ENCODE measurements at places on chromosomes 1 and 21.

GRCh38 chr21:38042246-38042645 is 126.0 kb upstream of the KCNJ6 start:
- no peak for DNase-seq

DNA sequence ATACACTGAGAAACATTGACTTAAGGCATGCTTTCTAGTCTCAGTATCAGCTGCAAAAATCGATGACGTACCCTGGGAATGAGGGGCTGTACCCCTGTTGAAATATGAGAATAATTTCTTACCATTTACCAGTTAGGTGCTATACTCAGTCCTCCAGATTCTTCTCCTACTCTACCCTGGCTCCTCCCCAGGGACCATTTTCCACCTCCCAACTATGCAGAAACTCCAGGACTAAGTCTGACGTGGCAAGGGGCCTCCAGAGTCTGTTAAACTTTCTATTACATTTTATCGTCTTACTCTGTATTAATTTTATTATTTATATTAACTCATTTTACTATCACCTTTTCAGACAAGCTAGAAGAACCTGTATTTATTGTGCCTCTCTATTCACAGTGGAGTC is 124.3 kb downstream of the CYYR1 start:
- no peak for DNase-seq

DNA sequence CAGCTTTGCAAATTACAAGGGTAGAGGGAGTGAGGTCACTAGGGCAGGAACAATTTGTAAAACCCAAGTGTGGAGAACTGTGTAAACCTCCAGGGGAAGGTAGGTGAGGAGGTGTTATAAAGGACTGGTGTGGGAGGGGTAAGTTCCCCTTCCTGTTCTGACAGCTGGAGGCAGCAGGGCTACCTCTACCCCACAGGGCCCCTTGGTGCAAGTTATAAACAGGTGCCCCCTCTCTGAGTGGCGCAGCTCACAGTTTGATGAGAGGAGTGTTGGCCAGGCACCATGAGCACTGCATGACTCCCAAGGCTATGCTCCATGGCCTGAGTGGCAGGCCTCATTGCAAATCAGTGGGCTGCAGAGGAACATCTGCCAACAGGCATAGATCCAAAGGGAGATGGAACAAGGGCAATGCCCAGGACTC is 41.0 kb downstream of the MFSD2A start:
- no peak for DNase-seq

- DNase-seq: no peak
Measured at GRCh38 chr1:115677182-115677555, 35.4 kb downstream of the VANGL1 start.

DNA sequence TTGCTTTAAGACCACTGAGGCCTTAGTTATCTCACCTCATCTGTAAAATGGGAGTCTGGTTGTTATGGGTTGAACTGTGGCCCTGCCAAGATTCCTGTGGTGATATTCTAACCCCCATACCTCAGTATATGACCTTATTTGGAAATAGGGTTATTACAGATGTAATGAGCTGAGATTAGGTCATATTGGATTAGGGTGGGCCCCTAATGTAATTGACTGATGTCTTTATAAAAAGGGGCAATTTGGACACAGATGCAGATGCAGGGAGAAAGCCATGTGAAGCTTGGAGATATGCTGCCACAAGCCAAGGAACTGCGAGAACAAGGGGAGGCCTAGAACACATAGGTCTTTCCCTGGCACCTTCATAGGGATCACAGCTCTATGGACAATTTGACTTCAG is 3.9 kb downstream of the C1orf87 start:
- DNase-seq: no peak

DNA sequence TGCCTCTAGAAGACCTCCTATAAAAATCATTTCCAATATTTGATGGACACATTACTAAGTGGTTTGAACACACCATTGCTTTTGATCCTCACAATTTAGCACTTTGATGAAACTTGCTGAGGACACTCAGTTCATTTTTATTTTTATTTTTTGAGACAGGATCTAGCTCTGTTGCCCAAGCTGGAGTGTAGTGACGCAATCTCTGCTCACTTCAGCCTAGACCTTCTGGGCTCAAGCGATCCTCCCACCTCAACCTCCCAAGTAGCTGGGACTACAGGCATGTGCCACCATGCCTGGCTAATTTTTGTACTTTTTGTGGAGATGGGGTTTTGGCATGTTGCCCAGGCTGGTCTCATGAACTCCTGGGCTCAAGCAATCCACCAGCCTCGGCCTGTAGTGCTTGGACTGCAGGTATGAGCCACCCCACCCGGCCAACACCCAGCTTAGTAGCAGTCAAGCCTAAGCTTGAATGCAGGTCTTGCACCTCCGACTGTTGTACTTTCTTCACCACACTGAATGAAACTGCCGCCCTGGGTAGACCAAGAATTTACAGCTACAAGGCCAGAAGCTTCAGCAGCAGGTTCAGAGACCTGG is 24.8 kb upstream of the ATP2B4 start:
- no peak for DNase-seq

DNA sequence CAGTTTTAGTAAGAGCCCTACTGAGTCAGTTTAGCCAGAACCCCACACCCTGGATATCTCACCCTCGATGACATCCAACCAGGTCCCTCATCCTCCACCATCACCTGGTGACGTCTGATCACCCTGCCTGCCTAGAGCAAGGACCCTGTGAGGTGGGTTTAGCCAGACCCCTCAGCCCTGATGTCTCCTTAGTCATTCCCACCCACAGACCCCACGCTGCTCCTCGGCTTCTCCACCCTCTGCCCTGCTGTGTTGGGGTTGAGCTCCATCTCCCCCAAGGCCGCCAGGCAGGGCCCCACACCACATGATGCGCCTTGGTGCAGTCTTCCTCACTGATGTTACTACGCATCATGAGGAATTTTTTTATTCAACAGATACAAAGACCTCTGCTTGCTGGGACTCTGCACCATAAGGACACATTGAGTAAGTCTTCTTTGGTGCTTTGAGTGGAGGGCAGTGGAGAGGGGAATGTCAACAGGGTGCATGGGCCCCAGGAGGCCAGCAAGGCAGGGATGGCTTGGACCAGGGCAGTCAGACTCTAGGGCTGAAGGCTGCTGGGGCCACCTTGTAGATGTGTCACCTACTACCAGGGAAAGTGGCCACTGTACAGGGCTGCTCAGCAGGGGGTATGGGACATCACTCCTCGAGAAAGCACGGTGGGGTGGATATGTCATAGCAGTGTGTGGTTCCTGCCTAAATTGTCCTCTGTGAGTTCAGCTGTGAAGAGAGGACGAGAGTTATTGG is 1.7 kb upstream of the IBA57 start:
- no peak for DNase-seq

- no peak for DNase-seq
Measured at GRCh38 chr1:192534666-192535065, 40.9 kb upstream of the RGS1 start.

DNA sequence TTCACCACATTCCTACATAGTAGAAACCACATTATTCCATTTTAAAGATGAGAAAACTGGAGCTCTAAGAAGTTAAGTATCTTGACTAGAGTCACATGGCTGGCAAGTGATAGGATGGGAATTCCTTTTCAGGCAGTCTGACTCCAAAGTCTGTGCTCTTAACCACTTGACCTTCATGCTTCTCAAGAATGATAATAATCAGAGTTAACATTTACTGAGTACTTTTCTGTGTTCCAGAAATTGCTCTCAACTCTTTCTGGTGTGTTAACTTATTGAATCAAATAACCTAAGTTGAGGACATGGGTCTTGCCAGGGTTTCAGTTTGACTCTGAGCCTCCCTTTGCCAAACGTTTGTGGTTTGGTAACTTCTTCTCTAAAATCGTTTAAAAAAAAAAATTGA is 169.4 kb downstream of the RASAL2 start:
- no peak for DNase-seq

DNA sequence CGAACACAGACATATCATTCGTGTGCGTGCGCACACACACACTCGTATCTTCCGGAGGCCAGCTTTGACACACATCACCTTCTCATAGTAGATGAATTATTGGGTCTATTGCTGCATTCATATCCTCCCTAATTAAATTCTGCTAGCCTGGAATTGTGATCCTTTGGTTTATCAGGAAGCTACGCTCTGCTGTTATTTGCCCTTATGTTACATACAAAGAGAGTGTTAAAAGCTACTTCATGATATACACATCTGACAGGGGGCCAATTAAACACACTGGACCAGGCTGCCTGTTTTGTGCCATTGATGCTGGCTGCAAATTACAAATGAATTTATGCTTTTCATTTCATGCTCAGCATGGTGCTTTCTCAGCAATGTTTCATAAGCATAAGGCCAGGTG is 252.0 kb downstream of the RHOU start:
- no peak for DNase-seq

- no peak for DNase-seq
Measured at GRCh38 chr1:237119091-237119490, 77.1 kb downstream of the RYR2 start.

GRCh38 chr1:48693180-48693579 is 83.5 kb downstream of the BEND5 start:
- no peak for DNase-seq

DNA sequence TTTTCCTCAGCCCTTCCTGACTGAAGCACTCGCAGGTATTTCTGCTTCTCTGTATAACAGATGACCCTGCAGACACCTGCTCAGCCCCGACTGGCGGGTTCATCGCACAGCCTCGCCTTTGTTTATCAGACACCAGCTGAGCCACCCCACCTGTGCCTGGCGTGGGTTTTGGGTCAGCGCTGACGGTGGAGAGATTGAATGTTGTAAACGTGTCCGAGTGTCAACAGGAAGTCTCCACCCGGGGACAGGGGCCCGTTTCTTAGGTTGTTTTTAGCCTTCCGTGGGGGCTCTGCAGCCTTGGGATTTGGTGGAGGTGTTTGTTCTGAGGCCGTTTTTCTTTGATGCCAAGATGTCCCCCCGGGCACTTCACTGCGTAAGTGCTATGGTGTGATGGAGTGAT is 60.1 kb downstream of the COL18A1 start:
- DNase-seq: no peak

GRCh38 chr1:147756341-147756740 is 4.1 kb downstream of the GJA5 start:
- DNase-seq: no peak

- DNase-seq: no peak
Measured at GRCh38 chr1:180281490-180281889, 51.4 kb downstream of the LHX4 start.

GRCh38 chr1:162003830-162004215 is 19.8 kb downstream of the OLFML2B start:
- no peak for DNase-seq

- DNase-seq: no peak
Measured at GRCh38 chr21:38474124-38474523, 24.2 kb downstream of the ERG start.

DNA sequence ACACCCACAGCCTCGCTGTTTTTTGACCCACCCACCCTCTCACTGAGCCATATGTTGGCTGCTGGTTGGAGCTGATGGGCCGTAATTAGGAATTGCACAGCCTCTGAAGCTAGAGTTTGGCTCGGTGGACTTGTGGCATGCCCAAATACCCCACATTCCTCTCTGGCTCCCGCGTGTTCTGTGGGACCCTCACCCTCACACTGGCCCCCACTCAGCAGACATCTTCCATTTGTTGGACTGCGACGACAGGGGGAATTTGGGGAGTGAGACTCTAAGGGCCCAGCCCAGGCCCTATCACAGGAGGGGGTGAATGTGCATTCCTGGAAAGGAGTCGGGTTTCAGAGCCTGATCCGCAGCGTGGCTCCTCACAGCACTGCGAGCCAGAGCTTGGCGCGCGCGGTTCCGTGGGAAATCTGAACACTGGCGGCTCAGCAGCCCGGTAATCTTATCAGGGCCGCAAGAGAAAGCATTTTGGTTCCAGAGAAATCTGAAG is 5.2 kb downstream of the RCSD1 start:
- DNase-seq: no peak

GRCh38 chr1:205492774-205493173 is 11.7 kb upstream of the CDK18 start:
- DNase-seq: no peak

DNA sequence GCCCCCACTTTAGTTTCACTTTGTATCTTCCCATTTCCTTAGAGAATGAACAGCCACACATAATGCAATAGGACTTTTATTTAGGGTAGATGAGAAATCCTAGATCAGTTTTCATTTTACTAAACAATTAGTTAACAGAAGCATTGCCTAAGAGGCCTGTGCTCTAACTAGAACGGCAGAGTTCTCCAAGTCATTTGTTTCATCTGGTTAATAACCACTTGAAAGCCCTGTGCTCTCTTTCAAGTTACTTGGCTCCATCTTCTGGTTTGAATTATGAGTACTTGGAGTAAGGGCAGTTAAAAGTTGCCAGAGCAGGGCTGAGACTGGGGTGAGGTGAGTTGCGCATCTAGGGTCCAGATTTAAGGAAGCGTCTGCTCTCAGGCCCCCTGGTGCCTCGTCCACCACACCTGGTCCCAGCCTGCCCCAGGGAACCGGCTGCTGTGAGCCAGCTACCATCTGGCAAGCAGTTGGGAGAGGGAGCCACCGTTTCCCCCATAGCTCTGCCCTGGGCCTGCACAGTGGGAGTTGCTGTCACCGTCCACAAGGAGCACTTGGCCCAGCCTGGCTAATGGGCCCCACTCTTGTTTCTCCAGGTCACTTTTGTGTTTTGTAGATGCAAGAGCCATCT is 18.1 kb upstream of the SLC44A3 start:
- no peak for DNase-seq

DNA sequence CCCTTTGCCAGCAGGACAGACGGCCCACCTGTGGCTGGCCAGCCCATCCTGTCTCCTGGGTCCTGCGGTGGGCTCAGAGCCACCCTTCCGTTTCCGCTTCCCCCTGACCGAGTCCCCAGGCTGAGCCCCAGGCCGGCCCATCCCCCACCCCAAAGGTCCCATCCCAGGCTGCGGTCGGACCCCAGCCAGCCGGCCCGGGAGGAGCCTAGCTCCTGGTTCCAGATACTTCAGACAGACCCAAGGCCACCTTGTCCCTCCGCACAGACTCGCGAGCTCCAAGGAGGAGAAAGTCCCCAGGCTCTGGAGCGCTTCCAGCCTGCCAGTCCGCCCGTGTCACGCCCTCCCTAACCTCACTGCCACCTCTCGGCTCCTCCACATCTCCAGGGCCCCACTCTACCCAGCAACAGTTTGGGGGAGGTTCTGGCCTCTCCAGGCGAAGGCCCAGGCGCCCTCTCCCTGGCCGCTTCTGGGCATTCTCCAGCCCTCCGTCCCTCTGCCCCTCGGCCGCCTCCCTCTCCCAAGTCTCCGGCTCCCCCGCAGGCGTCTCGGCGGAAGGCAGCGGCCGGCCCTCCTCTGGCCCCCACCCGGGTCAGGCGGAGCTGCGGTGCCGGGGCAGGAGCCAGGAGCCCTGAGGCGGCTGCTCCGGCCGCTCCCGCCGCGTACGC is 835 bp downstream of the LRRN2 start:
- DNase-seq: no peak

- no peak for DNase-seq
Measured at GRCh38 chr1:212009561-212009960, 25.8 kb downstream of the INTS7 start.

DNA sequence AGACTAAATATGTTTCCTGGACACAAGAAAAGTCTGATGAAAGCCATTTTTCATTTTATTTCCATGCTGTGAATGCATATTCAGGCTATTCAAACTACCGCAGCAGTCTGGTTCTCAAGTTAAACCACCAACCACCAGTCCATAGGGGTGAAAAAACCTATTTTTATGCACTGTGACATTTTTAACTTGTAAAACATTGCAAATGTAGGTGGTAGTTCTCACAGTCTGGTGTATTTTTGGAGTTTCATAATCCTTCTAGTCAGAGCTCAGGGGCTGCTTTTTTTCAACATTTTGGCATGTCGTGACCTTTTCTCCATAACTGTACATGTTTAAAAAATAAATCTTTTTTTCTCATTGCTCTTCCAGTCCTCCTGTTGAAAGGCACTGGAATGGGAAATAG is 907.6 kb upstream of the ADGRL2 start:
- no peak for DNase-seq

GRCh38 chr1:35278886-35279554 is 10.5 kb downstream of the ZMYM4 start:
- DNase-seq: no peak

GRCh38 chr21:24470852-24471251 is 1136.4 kb downstream of the MRPL39 start:
- no peak for DNase-seq
